ENCODE measurements at places on chromosomes 7 and 10.

DNA sequence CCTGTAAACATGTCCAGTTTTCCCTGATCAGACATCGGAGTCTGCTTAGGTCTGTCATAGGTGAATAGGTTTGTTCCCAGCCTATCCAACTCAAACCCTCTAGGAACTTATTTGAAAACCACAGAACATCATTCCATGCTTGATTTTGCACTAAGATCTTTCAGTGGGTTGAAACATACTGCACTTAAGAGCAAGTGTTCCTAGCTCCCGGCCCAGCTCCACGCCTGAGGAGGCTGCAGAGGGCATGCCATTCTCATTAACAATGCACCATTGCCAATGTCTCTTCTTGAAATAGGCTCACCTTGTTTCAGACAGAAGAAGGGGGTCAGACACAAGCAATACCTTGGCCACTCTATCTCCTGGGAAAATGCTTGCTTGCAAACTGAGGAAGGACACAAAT, 78.0 kb upstream of the EGR2 start:
- DNase-seq: no peak

- DNase-seq: peak; percentile 98
These were observed at the start of gene RHBDD2 for GRCh38 chr7:75878769-75879611. TSS of gene RHBDD2 (plus strand) at chr7:75879034. CDS start at chr7:75879083, 49 bp downstream.

DNA sequence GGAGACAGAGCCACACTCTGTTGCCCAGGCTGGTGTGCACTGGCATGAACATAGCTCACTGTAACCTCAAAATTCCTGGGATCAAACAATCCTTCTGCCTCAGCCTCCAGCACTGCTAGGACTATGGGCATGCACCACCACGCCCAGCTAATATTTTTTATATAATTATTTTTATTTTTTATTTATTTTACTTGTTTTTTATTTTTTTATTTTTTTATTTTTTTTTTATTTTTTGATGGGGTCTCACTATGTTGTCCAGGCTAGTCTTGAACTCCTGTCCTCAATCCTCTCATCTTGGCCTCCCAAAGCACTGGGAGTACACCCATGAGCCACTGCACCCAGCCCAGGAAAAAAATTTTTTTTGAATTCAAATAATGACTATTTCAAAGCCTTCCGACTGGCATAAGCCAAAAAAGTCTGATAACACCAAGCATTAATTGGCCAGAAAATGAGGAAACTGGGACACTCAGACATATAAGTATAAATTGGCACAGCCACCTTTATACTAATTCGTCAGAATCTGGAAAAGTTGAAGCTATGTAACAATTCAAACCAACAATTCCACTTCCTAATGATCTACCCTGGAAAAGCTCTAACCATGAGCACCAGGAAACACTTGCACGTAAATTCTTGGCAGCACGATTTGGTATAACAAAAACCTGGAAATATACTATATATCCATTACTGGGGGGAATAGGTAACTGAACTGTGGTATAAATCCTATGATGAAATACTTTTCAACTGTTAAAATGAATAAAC, 6.3 kb downstream of the ZC3HAV1 start:
- no peak for DNase-seq

GRCh38 chr10:89367529-89367928, 10.3 kb upstream of the IFIT1B start:
- no peak for DNase-seq

Data from activated CD4-positive, alpha-beta T cell treated with anti-CD3 and anti-CD28 coated beads for 48 hours (primary cell).